Activated T-cell treated with anti-CD3 and anti-CD28 coated beads, Interleukin-2, amount 50 U/mL, for 72 hours (primary cell): ENCODE measurements at places on chromosomes 1 and 21. TPM values are rescaled to one million over a fixed set of nuclear protein-coding genes. Genes with fewer than 3 reads are reported as not detected.
A peak's percentile ranks its signal among the peaks of the same experiment; 100 is the strongest.

PRAMEF4 gene
- not detected for total RNA-seq

NGF gene
- not detected for total RNA-seq

PDE4B gene
- 23.6 TPM for total RNA-seq

RGSL1 gene
- not detected for total RNA-seq

RUNX3 gene
- 298 TPM for total RNA-seq

KLF17 gene
- not detected for total RNA-seq

RAVER2 gene
- 2.7 TPM for total RNA-seq

SPATA21 gene
- not detected for total RNA-seq

SLC5A9 gene
- total RNA-seq, result not detected

REG4 gene
- 5.8 TPM for total RNA-seq

DNA sequence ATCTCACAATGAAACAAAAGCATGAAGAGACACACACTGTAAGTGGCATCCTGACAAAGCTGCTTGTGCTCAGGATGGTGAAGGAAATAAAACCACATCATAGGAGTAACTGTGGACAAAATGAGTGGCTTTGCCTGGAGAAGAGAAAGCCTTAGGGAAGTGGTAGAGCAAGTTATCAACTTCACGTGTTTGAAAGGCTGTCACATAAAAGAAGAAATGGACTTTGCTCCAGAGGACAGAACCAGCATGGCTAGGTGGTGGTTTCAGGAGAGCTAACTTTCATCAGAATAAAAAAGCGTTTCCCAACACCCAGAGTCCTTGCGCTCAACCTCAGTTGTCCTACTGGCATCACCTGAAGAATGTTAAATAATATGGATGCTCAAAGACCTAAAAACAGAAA is 139.9 kb downstream of the SETD4 start:
- no peak for DNase-seq
- no peak overlapping the region for H3K27ac ChIP-seq
- peaks cover 40% of the 10 kb centered on the region for H3K27me3 ChIP-seq
- no peak overlapping the region for H3K4me3 ChIP-seq
- no peaks in the 10 kb centered on the region for H3K4me1 ChIP-seq
- peaks cover 2% of the 10 kb centered on the region for H3K36me3 ChIP-seq

DNA sequence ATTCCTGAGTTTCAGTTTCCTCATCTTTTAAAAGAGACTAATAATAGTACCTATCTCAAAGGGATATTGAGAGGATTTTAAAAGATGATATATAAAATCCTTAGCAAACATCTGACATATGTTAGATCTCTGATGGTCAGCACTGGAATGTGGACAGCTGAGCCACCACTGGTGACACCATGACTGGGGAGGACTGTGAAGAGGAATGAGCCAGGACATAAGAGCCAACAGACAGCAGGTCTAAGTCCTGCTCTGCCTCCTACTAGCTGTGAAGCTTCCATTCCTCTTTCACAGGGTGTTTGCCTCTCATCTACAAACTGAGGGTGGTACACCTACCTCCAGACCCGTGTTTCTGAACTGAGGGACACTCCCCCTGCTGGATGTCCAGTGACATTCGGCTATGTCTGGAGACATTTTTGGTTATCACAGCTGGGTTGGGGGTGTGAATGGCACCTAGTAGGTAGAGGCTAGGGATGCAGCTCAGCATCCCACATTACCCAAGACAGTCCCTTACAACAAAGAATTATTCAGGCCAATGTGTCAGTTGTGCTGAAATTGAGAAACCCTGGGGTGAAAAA is 109.1 kb upstream of the OLIG2 start:
- H3K4me3 ChIP-seq, result no peak overlapping the region
- no peak for DNase-seq
- peaks cover 17% of the 10 kb centered on the region for H3K4me1 ChIP-seq
- no peaks in the 10 kb centered on the region for H3K36me3 ChIP-seq
- no peaks in the 10 kb centered on the region for H3K27me3 ChIP-seq
- H3K27ac ChIP-seq, result no peak overlapping the region

DNA sequence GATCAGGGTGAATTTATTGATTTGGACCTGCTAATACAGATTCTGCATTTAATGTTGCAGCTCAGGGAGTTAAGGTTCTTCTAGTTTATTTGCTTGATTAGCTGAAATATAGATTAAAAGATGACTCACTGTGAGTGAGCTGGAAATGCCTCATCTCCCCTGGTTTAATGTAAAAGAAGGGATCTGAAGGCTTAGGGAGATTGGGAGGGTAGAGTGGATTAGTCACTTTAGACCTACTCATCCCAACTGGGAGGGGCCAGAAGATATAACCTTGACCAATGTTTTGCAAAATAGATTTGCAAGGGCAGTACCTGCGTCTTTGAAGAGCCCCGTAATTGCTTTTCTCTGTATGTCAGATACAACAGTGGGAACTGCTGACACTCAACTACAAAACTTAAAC is 922.8 kb upstream of the ADGRL4 start:
- no peak for DNase-seq
- H3K36me3 ChIP-seq, result no peaks in the 10 kb centered on the region
- no peaks in the 10 kb centered on the region for H3K4me1 ChIP-seq
- H3K27ac ChIP-seq, result no peak overlapping the region
- H3K27me3 ChIP-seq, result no peaks in the 10 kb centered on the region

- H3K27ac ChIP-seq, result peak overlapping the region; percentile 31
- H3K36me3 ChIP-seq, result peaks cover 4% of the 10 kb centered on the region
- no peak for DNase-seq
- peaks cover 14% of the 10 kb centered on the region for H3K4me1 ChIP-seq
- H3K4me3 ChIP-seq, result no peak overlapping the region
- no peaks in the 10 kb centered on the region for H3K27me3 ChIP-seq
These were observed 27.6 kb downstream of the SNX27 start for GRCh38 chr1:151639466-151639865.

DNA sequence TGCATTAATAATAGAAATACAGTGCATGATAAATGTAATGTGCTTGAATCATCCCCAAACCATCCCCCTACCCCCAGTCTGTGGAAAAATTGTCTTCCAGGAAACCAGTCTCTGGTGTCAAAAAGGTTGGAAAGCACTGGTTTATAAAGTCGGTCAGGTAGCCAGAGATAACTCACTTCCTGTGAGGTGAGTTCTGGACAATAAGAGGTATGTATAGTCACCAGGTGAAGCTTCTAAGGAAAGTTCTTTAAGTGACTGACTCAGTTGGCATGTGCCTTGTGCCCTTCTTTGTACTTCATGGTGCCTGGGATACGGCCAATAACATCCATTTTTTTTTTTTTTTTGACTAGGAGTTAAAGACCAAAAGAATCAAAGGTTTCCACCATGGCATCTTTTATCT is 103.7 kb downstream of the GPATCH2 start:
- no peaks in the 10 kb centered on the region for H3K4me1 ChIP-seq
- no peak for DNase-seq
- no peak overlapping the region for H3K4me3 ChIP-seq

- H3K27me3 ChIP-seq, result no peaks in the 10 kb centered on the region
- H3K4me3 ChIP-seq, result no peak overlapping the region
- H3K4me1 ChIP-seq, result no peaks in the 10 kb centered on the region
These were observed 171.7 kb upstream of the ST6GALNAC5 start for GRCh38 chr1:76695535-76695934.

- no peak overlapping the region for H3K4me3 ChIP-seq
- no peak overlapping the region for H3K27ac ChIP-seq
- no peaks in the 10 kb centered on the region for H3K4me1 ChIP-seq
- H3K27me3 ChIP-seq, result no peaks in the 10 kb centered on the region
- no peak for DNase-seq
These were observed 17.0 kb upstream of the GPR37L1 start for GRCh38 chr1:202105571-202106339.

GRCh38 chr1:100036718-100037655 is 67.2 kb downstream of the SLC35A3 start:
- peak overlapping the region; percentile 98 for H3K27ac ChIP-seq
- H3K36me3 ChIP-seq, result peaks cover 14% of the 10 kb centered on the region
- H3K27me3 ChIP-seq, result no peaks in the 10 kb centered on the region
- peak overlapping the region; percentile 87 for H3K4me3 ChIP-seq

DNA sequence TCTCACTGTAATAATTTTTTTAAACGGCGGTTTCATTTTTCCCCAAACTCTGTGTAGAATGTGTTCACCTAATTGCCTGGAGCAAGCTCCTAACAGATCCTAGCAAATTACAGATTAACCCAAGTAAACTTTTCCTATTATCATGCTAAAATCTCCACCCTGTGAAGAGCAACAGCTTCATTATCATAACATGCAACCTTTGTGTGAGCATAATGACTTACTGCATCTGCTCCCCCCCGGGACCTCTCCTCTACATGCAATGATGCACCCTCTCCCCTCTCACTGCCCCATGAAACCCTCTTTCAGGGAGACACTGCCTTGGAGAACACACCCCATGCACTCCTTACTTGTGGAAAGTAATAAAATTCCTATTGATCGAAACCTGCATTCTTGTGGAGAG is 717.0 kb upstream of the TMPRSS15 start:
- H3K27me3 ChIP-seq, result no peaks in the 10 kb centered on the region
- H3K4me1 ChIP-seq, result no peaks in the 10 kb centered on the region
- H3K4me3 ChIP-seq, result no peak overlapping the region
- H3K36me3 ChIP-seq, result peaks cover 3% of the 10 kb centered on the region

- H3K4me1 ChIP-seq, result no peaks in the 10 kb centered on the region
- DNase-seq, result no peak
- H3K27me3 ChIP-seq, result no peaks in the 10 kb centered on the region
These were observed 587.7 kb downstream of the MATN1 start for GRCh38 chr1:30135698-30136097.

GRCh38 chr1:84996846-84997666 is at the start of gene MCOLN2:
Gene MCOLN2 (minus strand): TSS chr1:84997113. CDS start chr1:84996872, 241 bp downstream.
- peaks cover 9% of the 10 kb centered on the region for H3K36me3 ChIP-seq
- peak; percentile 70 for DNase-seq
- H3K4me3 ChIP-seq, result peak within 1 kb of the TSS; percentile 94
- peak within 1 kb of the TSS; percentile 95 for H3K27ac ChIP-seq
- H3K27me3 ChIP-seq, result peaks cover 34% of the 10 kb centered on the region

- peaks cover 6% of the 10 kb centered on the region for H3K4me1 ChIP-seq
- no peaks in the 10 kb centered on the region for H3K27me3 ChIP-seq
- no peak for DNase-seq
- H3K4me3 ChIP-seq, result no peak overlapping the region
These were observed 20.2 kb upstream of the ERO1B start for GRCh38 chr1:236301958-236302335.

GRCh38 chr1:204197068-204197467 is 777 bp upstream of the KISS1 start:
- DNase-seq, result no peak
- H3K36me3 ChIP-seq, result no peaks in the 10 kb centered on the region
- no peak overlapping the region for H3K4me3 ChIP-seq
- no peak overlapping the region for H3K27ac ChIP-seq

DNA sequence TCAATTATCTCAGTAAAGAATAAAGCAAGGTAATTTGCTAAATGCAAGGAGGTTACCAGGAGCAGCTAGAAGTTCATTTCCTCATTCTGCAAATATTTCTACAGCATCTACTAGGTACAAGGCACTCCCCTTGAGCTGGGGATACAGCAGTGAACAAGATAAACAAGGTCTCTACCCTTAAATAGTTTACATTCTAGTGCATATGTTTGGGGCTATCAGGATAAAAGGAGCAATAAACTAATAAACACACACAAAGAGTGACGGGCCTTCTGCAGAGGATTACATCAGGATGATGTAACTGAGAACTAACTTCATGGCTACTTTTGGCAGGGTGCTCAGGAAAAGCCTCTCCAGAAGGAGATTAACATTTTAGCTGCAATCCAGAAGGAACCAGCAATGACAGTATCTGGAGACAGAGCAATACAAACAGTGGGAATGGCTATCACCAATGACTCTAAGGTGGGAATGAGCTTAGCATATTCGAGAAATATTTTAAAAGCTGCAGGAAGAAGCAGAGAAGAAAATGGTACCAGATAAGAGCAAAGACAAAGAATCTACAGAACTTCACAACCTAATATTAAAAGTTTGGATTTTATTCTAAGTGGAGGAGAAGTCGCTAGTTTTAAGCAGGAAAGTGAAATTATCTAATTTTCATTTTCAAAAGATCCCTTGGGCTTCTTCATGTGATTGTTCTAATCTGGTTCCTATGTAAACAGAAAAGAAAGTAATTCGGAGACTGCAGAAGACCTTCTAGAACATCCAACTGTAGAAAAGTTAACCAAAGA is 25.8 kb downstream of the TP53BP2 start:
- H3K27ac ChIP-seq, result peak overlapping the region; percentile 25
- no peaks in the 10 kb centered on the region for H3K27me3 ChIP-seq
- peaks cover 34% of the 10 kb centered on the region for H3K4me1 ChIP-seq
- no peak overlapping the region for H3K4me3 ChIP-seq

GRCh38 chr1:32372149-32372756 is 9.9 kb downstream of the TSSK3 start:
- DNase-seq, result peak; percentile 29
- H3K36me3 ChIP-seq, result peaks cover 7% of the 10 kb centered on the region
- H3K27ac ChIP-seq, result peak overlapping the region; percentile 23
- H3K4me3 ChIP-seq, result no peak overlapping the region

DNA sequence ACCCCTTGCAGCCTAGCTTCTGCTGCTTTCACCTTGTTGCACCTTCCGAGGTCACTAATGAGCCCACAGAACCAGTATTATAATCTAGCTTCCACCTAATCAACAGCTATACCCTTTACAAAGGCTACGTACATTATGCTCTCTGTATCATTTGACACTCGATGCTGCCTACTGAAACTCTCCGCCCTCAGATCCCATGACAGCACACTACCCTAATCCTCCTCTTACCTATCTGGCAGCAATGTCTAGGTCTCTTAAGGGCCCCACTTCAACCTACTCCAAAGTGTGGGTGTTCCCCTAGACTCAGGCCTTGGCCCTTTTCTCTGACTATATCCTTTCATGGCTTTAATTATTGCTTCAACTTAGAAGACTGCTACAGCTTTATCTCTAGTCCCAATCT is 4.8 kb upstream of the MRPS21 start:
- H3K27ac ChIP-seq, result no peak overlapping the region
- H3K36me3 ChIP-seq, result no peaks in the 10 kb centered on the region
- H3K27me3 ChIP-seq, result no peaks in the 10 kb centered on the region
- no peak for DNase-seq
- H3K4me1 ChIP-seq, result peaks cover 9% of the 10 kb centered on the region

GRCh38 chr1:215001419-215002021 is 81.0 kb upstream of the KCNK2 start:
- no peaks in the 10 kb centered on the region for H3K36me3 ChIP-seq
- DNase-seq, result no peak
- no peaks in the 10 kb centered on the region for H3K4me1 ChIP-seq
- peaks cover 5% of the 10 kb centered on the region for H3K27me3 ChIP-seq
- no peak overlapping the region for H3K4me3 ChIP-seq
- H3K27ac ChIP-seq, result no peak overlapping the region

GRCh38 chr1:148162363-148162762 is 10.3 kb upstream of the NBPF11 start:
- peaks cover 35% of the 10 kb centered on the region for H3K27me3 ChIP-seq
- H3K4me1 ChIP-seq, result peaks cover 12% of the 10 kb centered on the region
- DNase-seq, result no peak
- H3K36me3 ChIP-seq, result no peaks in the 10 kb centered on the region
- no peak overlapping the region for H3K4me3 ChIP-seq

DNA sequence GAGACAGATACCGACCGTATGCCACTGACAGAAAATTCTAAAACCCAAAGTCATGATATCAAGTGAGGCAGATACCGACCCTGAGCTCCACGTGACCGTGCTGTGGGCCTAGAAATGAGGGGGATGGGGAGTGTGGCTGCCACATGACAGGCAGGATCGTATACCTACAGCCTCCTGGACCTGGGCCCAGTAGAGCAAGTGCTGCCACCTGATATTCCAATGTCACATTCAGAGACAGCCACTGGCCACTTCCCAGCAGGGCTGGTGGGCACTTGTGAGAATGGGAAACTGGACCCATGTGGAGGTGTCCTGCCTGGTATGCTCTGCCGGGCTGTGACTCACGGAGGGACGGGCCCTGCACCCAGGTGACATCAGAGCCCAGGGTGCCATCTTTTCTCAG is 44.6 kb upstream of the CLDN14 start:
- no peaks in the 10 kb centered on the region for H3K4me1 ChIP-seq
- H3K36me3 ChIP-seq, result no peaks in the 10 kb centered on the region
